Aorta (tissue), 5 donors: ENCODE measurements at places on chromosomes 4 and X. TPM values are rescaled to one million over a fixed set of nuclear protein-coding genes. Genes with fewer than 3 reads are reported as not detected.

The C4orf46 gene
- 2.2 TPM for total RNA-seq

The UCHL1 gene
- total RNA-seq, result 37.5 TPM

The INPP4B gene
- total RNA-seq, result 29.7 TPM

DNA sequence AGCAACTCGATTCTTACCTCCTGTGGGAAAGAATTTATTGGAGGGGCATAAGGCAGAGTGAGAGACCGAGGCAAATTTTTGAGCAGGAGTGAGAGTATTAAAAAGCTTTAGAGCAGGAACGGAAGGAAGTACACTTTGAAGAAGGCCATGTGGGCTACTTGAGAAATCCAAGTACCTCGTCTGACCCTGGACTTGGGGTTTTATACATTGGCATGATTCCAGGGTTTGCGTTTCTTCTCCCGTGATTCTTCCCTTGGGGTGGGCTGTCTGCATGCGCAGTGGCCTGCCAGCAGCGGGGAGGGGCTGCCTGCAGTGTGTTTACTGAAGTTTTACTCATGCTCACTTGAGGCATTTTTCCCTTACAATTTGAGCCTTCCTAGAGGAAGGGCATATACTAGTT, 3.4 kb downstream of the GALNT7 start:
- no peak for DNase-seq

GRCh38 chr4:99208719-99209075, 10.3 kb downstream of the ADH6 start:
- H3K4me1 ChIP-seq, result peaks cover 2% of the 10 kb centered on the region
- no peak overlapping the region for H3K4me3 ChIP-seq
- peak overlapping the region; percentile 94 for H3K27ac ChIP-seq
